ENCODE measurements at places on chromosomes 1 and 21.

DNA sequence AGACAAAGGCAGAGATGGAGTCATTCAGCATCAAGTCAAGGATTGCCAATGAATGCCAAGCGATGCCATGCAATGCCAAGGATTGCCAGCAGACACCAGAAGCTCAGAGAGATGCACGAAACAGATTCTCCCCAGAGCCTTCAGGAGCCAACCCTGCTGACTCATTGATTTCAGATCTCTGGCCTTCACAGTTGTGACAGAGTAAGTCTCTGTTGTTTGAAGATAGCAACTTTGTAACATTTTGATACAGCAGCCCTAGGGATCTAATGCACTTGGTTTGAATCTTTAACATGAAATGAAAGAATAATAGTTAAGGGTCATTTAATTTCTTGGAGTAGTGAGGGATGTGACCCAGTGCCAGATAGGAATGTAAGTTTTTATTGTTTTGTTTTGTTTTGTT is 287.4 kb upstream of the RUNX1 start:
- DNase-seq: no peak

GRCh38 chr1:193143285-193143684 is 21.5 kb downstream of the CDC73 start:
- DNase-seq: peak; percentile 20

GRCh38 chr1:182430263-182431068 is 19.5 kb upstream of the RGSL1 start:
- DNase-seq: no peak

GRCh38 chr1:116356673-116357072 is 16.4 kb upstream of the ATP1A1 start:
- peak; percentile 28 for DNase-seq

- no peak for DNase-seq
Measured at GRCh38 chr1:164667001-164667400, 108.0 kb downstream of the PBX1 start.

- no peak for DNase-seq
Measured at GRCh38 chr1:93908394-93909145, 660 bp downstream of the GCLM start.
